ENCODE measurements at places on chromosomes 12 and 14.

GRCh38 chr14:67071506-67071905 lies 117.7 kb upstream of the GARIN2 start:
- DNase-seq = no peak

DNA sequence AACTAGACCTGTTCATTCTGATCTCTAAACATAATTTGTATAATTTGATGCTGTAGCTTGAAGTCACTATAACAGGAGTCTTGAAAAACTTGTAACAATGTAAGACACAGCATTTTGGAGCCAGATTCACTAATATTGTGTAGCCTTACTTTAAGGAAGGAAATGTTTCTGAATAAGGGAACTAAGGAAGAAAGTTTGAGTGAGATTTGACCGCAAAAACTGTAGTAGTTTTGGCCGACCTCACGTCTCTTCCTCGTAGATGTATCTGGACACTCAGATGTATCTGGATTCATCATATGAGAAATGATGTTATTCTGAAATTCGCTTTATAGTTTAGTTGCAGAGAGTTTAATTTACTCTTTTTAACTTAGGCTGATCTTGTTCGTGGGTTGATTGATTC lies 13.9 kb upstream of the DNAH10 start:
- no peak for DNase-seq

DNA sequence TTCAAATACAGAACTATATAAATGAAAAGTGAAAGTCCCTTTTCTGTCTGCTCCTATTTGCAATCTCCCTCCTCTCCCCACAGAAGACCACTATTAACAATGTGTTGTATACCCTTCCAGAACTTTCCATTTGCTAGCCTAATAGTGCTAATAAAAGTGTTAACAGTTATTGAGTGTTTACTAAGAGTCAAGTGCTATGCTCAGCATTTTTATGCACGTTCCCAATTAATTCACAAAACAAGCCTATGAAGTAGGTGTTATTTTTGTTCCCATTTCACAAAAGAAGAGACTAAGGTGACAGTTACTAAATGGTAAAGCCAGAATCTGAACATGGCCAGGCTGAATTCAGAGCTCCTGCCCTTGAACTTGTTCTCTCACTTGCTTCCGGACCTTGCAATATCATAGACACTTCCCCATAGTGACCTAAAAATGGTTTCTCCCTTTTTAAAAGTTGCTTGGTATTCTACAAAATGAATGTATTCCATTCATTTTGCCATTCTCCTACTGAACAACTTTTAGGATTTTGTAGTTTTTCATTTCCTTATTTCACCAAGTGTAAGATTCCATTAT lies 1.6 kb upstream of the PRKAB1 start:
- DNase-seq = no peak

DNA sequence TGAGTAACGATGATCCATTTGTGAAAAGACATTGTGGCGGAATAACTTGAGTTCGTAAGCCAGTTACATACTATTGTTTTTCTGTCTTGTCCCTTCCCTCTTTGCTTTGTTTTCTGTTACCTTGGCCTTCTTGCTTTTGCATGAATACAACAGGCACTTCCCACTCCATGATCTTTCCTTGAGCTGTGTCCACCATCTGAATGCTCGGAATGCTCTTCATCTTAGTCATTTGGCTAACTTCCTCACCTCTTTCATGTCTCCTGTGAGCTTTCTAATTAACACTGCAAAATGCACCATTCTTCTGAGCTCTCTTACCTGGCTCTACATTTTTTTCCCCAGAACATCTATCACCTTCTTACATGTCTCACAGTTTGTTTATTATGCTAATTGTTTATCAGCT lies 10.0 kb downstream of the KNTC1 start:
- DNase-seq = no peak

DNA sequence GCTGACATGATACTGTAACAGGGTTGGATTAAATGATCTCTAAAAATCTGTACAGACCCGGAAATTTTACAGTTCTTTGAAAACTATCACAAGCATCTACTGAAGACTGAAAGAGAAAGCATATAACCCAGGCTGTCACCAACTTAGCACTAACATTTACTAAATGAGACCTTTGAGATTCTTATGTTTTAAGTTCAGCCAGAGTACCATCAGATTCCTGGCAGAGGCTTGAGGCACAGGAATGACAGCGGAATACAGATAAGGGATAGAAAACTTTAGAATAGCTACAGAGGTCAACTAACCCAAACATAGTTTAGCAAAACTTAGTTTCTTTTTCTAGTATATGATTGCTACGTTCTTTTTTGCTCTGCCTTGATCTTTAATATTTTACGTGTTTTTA lies 91.6 kb upstream of the FERMT2 start:
- no peak for DNase-seq

DNA sequence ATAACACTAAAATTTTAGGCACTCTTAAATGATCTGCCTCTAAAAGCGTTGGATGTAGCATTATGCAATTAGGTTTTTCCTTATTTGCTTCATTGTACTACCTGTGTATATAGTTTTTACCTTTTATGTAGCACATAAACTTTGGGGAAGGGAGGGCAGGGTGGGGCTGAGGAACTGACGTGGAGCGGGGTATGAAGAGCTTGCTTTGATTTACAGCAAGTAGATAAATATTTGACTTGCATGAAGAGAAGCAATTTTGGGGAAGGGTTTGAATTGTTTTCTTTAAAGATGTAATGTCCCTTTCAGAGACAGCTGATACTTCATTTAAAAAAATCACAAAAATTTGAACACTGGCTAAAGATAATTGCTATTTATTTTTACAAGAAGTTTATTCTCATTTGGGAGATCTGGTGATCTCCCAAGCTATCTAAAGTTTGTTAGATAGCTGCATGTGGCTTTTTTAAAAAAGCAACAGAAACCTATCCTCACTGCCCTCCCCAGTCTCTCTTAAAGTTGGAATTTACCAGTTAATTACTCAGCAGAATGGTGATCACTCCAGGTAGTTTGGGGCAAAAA lies 4.1 kb downstream of the CDKN1B start:
- peak; percentile 44 for DNase-seq

GRCh38 chr14:20617138-20618003 lies 24.1 kb downstream of the OR6S1 start:
- no peak for DNase-seq

DNA sequence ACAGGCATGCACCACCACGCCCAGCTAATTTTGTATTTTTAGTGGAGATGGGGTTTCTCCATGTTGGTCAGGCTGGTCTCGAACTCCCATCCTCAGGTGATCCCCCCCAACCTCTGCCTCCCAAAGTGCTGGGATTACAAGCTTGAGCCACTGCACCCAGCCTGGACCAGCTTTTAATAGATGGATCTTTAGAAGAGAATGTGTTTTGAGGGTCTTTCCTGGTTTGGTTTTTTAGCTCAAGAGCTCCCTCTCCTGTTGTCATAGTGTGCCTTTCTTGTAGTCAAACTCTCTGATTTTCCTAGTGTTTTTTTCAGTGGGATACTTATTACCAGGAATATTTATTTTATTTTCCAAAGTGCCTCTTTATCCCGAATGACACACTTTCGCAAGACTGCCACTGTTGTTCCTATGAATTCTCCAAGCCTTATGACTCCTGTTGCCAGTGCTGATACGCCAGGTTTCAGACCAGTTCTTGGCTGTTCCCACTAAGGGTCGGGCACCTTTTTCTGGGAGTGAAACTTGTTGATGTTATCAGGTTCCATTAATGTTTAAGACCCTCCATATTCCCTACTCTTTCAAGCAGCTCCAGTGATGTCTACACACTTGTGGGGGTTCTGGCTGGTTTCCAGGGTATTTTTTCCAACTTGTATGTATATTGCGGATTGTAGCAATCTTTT lies 31.5 kb upstream of the LIMA1 start:
- DNase-seq = no peak

DNA sequence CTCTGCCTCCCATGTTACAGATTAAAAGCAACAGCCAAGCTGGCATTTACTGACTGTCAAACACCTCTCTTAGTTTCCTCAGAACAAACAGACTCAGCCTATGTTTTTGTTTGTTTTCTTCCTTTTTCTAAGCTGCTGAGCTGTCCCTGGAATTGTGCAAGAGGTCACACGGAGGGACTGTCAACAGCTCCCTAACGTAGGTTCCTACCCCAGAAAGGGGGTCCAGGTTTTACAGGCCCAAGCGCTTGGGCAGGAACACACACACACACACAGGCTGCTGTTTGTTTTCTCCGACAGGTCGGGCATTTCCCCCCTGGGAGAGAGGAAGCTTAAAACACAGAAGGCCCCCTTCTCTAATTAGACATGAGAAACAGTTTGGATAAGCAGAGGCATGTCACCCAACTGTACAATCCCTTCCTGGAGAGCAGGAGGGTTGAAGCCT lies 739.6 kb upstream of the TBX3 start:
- no peak for DNase-seq

GRCh38 chr12:106911581-106911980 lies 44.1 kb upstream of the TMEM263 start:
- no peak for DNase-seq

- DNase-seq = no peak
These were observed 474.1 kb downstream of the ETNK1 start for GRCh38 chr12:23099104-23099503.

- no peak for DNase-seq
These were observed 38.4 kb upstream of the CEP83 start for GRCh38 chr12:94498073-94498472.

DNA sequence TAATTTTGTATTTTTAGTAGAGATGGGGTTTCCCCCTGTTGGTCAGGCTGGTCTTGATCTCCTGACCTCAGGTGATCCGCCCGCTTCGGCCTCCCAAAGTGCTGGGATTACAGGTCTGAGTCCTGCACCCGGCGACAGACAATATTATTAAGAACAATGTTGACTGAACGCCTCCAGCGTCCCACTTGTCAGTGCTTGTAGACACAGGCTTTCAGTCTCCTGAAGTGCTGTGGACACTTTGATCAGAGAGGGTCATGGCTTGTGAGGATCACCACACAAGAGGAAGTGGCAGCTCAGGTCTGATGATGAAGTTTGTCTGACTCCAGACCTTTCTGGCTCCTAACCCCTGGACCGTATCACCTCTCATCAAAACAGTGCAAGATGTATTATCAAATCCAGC lies 114.6 kb downstream of the CHST11 start:
- DNase-seq = no peak

DNA sequence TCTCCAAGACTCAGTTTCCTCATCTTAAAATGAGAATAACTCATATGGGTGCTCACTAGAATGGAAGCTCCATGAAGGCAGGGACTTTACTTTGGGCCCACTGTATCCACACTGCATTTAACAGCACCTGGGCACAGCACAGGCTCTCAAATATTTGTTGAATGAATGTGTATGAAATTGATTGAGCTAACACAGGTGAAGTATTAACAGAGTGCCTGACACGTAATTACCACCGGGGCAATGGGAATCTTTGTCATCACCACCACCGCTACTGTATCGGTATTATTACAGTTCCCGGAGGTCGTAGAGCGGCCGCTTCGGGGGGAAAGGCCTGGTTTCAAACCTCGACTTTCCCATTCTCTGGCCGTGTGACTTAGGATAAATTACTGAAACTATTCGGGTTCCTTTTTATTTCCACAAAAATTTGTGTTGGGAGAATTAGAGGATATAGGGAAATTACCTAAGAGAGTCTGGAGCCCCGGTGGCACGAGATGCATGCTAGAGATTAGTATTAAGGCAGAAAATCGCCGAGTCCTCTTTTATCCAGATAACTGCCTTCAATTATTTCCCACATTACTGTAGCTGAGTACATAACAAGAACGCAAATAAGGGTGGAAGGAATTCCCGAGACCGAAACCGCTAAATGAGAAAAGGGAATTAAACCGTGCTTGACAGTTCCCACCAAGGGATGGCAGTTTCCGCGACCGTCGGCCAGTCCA lies 1.0 kb upstream of the RIC8B start:
- DNase-seq = no peak

DNA sequence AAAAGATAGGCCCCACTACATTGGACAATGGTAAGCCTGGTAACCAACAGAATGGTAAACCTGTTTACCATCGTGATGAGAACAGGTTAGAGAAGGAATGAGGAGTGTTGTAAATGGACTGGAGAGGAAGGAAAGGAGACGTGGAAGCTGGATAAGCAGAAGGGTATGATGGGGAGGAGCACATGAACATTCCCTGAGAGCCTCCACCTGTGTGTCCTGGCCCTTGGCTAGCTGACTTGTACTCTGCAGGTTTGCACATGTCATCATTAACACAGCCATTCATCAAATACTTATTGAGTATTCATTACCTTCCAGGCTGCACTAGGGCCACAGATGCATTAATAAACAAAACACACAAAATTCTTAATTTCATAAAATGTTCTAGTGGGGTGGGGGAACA lies 4.3 kb upstream of the IL26 start:
- DNase-seq = no peak

DNA sequence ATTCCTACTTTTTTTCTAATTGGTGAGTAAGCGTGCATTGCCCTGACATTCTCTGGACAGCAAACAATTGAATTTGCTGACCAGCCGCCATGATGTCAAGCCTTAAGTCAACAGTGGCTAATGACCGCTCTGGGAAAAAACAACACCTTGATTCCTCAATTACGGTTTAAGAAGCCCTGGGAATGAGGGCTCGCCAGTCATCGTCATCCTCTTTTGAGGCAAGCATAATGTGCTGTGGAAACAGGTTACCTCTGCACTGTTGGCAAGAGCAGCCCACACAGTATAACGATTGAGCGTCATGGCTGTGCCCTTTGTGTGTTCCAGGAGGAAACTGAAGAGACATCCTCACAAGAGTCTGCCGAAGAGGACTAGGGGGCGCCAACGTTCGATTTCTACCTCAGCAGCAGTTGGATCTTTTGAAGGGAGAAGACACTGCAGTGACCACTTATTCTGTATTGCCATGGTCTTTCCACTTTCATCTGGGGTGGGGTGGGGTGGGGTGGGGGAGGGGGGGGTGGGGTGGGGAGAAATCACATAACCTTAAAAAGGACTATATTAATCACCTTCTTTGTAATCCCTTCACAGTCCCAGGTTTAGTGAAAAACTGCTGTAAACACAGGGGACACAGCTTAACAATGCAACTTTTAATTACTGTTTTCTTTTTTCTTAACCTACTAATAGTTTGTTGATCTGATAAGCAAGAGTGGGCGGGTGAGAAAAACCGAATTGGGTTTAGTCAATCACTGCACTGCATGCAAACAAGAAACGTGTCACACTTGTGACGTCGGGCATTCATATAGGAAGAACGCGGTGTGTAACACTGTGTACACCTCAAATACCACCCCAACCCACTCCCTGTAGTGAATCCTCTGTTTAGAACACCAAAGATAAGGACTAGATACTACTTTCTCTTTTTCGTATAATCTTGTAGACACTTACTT lies 138.9 kb downstream of the HMGA2 start:
- DNase-seq = no peak

DNA sequence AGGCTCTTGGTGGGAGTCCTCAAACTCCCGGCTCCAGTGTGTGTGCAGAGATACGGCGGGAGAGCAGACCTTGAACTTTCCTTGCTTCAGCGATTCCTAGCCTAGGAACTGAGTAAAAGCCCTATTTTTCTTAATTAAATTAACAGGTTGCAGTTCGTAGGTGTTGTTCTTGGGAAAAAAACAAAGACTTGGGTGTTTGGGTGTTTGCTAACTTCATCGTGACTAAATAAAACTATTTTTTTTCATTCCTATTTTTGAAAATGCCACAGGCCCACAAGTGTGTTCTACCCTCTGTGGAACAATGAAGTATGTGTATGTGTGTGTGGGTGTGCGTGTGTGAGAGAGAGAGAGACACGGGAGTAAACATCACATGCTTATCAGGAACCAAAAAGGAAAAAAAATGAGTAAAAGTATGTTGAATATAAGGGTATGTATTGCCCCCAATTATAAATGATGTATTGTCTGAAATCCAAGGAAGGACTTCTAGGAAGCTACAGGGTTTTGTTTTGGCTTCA lies 651 bp downstream of the TMEM117 start:
- DNase-seq = no peak

Measured in central memory CD4-positive, alpha-beta T cell (primary cell).